ENCODE measurements at places on chromosomes 4 and X.

DNA sequence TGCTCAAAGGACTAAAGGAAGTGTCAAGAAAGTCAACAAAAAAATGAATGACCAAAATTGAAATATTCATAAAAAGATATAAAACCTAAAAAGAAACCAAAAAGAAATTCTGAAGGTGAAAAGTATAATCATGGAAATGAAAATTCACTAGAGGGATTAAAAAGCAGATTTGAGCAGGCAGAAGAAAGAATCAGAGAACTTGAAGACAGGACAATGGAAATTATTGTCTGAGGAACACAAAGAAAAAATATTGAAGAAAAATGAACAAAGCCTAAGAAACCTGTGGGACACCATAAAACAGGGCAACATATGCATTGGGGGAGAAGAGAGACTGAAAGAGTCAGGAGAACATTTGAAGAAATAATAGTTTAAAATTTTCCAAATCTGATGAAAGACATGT lies 9.9 kb upstream of the SPON2 start:
- no peak for DNase-seq

GRCh38 chr4:145763399-145763798 lies 83.5 kb downstream of the C4orf51 start:
- no peak for DNase-seq

- DNase-seq = no peak
Measured at GRCh38 chr4:40196272-40196671, 559 bp upstream of the RHOH start.

DNA sequence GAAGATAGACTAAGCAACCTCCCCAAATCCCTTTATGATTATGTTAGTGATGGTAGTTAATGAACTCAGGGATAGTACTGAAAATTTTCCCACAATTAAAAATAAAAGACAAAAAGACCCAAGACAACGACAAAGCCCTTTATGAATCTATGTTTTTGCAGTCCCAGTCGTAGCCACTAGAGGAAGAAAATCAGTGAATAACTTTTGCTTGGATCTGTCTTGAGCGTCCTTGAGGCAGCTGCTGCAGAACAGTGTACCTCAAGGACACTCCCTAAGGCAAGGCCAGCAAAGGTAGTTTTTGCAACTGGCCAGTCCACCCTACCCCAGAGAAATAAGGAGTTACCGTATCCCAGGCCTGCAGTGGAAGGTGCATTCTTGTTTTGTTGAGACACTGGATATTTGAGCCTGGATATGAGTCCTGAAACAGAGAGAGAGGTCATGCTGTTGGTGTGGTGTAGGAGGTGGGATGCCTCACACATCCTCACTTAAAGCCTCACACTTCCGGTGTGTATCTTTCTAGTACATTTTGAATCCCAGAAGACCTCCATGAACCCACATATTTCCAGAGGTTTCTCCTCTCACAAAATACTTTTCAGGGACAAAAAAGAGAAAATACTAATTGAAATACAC lies 8.7 kb upstream of the TIMM8A start:
- no peak for DNase-seq

GRCh38 chrX:39853417-39854030 lies 244.2 kb downstream of the BCOR start:
- DNase-seq = no peak

GRCh38 chrX:17692709-17693346 lies 44.5 kb upstream of the SCML1 start:
- DNase-seq = no peak

DNA sequence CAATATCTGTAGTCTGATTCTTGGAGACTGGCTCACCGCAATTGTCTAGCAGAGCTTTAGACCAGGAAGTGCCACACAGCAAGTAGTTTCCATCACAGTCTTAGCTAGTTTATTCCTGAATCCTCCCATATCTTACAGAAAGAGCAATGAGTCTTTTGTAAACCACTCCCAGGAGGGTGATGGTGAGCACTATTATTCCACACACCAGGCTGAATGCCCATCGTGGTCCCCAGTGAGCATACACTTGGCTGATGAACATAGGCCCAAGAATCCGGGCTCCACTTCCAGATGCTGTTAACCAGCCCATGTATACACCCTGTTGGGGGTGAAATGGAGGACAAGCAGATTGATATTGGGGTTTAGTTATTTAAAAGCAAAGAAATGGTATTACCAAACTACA lies 39.8 kb downstream of the PLK4 start:
- DNase-seq = no peak

DNA sequence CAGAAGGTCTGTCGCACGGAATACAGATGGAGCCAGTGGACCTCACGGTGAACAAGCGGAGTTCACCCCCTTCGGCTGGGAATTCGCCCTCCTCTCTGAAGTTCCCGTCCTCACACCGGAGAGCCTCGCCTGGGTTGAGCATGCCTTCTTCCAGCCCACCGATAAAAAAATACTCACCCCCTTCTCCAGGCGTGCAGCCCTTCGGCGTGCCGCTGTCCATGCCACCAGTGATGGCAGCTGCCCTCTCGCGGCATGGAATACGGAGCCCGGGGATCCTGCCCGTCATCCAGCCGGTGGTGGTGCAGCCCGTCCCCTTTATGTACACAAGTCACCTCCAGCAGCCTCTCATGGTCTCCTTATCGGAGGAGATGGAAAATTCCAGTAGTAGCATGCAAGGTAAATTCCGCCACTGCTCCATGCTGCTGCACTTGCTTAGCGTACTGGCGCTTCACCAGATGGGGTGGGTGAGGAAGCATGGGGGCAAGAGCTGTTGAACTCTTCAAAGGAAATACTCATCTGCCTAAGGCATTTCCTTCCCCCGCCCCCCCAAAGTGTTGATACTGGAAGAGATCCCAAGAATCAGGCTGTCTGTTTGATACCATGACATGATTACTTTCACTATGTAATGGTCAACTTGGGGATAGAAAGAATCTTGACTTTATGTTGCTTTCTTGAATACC lies 24.8 kb downstream of the KLF3 start:
- DNase-seq = no peak

DNA sequence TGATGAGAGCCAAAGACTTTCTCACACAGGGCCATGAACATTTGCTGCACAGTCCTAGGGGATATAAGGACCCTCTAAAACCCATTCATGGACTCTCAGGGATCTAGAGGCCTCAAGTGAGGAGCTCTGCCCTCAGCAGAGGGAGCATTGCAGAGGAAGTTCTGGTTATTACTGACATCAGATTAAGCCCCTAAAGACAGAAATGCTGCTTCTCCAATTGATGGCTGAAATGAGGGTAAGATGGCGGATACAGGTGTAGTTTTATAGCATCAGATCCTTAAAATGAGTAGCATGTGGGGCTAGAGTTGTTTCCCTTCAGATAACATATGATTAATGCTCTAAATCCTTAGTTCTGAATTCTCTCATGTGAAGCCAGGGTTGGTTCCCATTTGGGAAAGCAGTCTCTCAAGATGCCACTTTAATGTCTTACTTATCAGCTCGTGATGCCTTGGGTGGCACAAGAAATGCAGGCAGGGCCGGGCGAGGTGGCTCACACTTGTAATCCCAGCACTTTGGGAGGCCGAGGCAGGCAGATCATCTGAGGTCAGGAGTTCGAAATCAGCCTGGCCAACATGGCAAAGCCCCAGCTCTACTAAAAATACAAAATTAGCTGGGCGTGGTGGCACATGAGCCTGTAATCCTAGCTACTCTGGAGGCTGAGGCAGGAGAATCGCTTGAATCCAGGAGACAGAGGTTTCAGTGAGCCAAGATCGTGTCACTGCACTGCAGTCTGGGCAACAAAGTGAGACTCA lies 7.9 kb downstream of the RHOH start:
- no peak for DNase-seq

GRCh38 chr4:11436673-11437072 lies 8.0 kb upstream of the HS3ST1 start:
- DNase-seq = no peak

- DNase-seq = no peak
Measured at GRCh38 chr4:3708103-3708510, 58.1 kb upstream of the ADRA2C start.

GRCh38 chr4:25842229-25842845 lies 20.5 kb downstream of the SEL1L3 start:
- DNase-seq = no peak

DNA sequence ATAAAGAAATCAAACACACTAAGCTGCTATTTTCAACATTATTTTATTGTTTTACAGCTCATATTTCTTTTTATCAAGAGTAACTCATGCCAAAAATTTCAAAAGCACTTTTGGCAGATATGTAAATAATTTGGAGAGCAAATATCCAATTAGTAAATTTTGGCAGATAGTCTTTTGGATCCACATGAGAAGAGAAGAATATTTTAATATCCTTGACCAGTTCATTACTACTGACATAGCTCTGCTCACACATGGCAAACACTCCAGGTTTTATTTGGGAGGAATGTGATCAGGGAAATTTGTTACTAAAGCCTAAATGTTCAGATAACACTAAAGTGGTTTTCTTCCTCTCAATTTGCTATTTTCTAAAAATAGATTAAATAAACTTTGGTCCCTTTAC lies 1054.3 kb downstream of the FAT4 start:
- no peak for DNase-seq

DNA sequence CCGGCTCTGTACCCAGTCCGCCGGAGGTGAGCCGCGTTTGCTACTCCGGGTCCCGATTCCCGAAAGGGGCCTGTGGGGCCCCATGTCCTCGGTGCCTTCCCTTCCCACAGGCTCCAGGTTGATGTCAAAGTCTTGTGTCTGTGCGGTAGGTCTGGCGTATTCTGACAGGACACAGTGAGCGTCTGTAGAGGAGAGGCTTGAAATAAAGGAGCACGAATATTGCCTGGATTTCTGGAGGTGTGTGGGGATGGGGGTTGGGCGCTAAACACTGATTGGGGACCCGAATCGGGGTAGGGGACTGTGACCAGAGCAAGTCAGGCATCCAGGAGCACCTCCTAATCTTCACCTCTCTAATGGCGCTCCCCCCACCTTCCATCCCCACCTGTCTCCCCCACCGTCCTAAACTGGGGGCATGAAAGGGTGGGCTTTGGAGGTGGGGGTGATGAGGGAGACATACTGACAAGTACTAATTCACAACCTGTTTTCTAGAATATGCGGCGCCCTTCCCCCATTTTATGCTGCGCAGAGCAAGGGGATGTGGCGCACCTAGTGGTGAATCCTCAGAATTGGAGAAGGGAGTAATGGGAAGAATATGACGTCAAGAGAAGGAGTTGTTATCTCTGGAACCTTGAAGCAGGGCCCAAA lies 855 bp downstream of the GPRASP2 start:
- DNase-seq = no peak

DNA sequence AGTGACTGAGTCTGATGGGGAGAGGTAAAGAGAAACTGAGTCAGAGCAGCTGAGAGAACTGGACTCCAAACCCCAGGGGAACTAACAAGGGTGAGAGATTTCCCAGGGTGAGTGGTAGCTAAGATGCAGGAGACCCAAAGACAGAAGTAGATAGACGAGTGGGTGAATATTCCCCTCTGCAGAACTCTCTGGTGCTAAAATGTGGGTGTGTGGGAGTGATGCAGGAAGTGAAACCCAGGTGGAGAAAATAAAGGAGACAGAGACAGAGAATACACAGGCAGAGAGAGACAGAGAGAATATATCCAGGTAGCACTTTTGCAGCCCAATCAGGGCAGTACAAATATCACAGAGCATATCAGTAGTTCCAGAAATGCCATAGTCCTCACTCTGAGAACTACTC lies 212.5 kb upstream of the ZIC3 start:
- DNase-seq = no peak

GRCh38 chrX:152638443-152638904 lies 779 bp downstream of the GABRQ start:
- no peak for DNase-seq

DNA sequence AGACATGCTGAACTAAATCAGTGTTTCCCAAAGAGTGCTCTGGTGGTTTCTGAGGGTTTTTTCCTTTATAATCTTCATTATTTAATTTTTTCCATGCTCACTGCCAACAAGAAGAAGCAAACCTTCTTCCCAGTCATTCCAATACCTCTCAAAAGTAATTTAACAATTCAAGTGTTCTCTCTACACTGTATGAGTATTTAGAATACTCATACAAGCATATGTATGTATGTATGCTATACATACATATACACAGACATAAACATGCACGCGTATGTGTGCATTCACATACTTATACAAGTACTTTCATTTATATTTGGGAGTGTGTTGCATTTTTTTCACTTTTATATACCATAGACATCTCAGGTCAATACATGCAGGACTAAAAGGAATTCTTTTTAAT lies 54.3 kb upstream of the TXK start:
- DNase-seq = no peak

- DNase-seq = no peak
Measured at GRCh38 chr4:6115746-6116586, 84.4 kb downstream of the JAKMIP1 start.

DNA sequence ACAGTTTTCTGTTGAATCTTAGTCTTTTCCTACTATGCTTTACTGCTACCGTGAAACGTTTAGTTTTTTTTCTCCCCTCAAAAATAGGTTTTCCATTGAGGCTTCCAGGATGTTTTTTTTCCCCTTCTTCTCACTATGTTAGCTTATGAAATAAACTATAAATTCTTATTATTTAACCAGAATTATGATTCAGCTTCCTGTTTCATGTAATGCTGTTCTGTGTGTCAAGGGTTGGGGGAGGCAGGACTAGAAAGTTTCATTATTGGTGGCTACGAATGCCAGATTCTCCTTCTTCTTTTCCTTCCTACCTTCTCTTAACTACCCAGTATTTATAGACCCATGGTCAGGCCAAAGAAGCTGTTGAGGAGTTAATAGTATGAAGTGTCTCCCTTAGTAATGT lies 11.8 kb downstream of the CLCN5 start:
- DNase-seq = no peak

All from stimulated activated CD4-positive, alpha-beta T cell treated with anti-CD3 and anti-CD28 coated beads, Interleukin-15, amount 100 ng/mL, for 1 hour (primary cell).